ENCODE measurements at places on chromosomes 11 and 22. TPM values are rescaled to one million over a fixed set of nuclear protein-coding genes. Genes with fewer than 3 reads are reported as not detected.

IFITM10 gene
- total RNA-seq: 1.4 TPM

ISX gene
- 131 TPM for total RNA-seq

GGTLC3 gene
- total RNA-seq: not detected

DNA sequence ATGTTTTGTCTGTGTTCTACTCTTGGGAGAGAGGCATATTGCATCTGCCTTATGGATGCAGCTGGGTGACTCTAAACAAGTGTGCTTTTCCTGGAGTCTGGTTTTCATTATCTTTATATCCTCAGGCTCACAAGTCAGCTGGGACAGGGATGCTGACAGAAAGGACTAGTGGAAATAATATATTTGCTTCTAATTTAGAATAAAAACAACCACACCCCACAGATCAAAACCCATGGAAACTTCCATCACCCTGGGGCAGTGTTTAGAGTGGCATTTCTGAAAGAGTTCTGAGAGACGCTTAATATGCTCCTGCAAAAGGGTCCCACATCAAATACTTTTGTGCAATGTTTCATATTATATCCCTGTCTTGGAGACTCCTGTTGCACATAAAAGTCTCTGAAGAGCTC is 20.8 kb downstream of the KCNE3 start:
- peaks cover 16% of the 10 kb centered on the region for H3K4me1 ChIP-seq
- no peaks in the 10 kb centered on the region for H3K27me3 ChIP-seq
- DNase-seq: no peak
- H3K36me3 ChIP-seq: no peaks in the 10 kb centered on the region

GRCh38 chr11:65856689-65857499 is 1.1 kb downstream of the CFL1 start:
- no peaks in the 10 kb centered on the region for H3K27me3 ChIP-seq
- peak; percentile 90 for DNase-seq
- peaks cover 19% of the 10 kb centered on the region for H3K36me3 ChIP-seq
- H3K4me1 ChIP-seq: peaks cover 41% of the 10 kb centered on the region

DNA sequence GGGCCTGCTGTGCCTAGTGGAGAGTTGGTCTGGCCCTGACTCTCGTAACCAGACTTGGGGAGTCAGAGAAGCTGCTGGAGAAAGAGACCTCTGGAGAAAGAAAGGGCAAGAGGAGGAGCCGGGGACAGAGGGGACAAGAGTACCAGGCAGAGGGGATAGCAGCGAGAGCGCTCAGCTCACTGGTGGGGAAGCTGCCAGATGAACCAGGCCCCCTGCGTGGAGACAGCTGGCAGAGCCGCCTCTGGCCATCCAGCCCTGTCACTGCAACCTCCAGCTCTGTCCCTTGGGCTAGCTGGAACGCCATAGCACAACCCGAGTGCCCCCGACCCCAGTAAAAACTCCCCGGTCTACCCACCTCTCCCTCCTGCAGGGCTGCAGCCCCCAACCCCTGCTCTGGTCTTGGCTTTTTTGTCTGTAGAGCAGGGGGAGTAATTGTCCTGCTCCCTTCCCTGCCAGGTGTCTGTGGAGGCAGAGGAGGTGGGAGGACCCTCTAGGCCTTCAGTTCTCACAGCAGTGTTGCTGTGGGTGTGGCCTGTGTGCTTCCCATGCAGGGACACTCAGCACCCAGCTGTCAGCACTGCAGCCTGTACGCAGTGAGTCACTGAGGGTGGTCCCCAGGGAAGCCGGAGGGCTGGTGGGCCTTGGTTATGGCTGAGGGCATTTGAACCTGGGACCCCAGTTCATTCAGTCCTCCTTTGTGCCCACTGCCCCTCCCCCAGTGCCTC is 4.8 kb upstream of the SUN2 start:
- peaks cover 13% of the 10 kb centered on the region for H3K4me1 ChIP-seq
- H3K4me3 ChIP-seq: no peak overlapping the region
- no peak overlapping the region for H3K27ac ChIP-seq
- H3K36me3 ChIP-seq: no peaks in the 10 kb centered on the region
- no peaks in the 10 kb centered on the region for H3K27me3 ChIP-seq

DNA sequence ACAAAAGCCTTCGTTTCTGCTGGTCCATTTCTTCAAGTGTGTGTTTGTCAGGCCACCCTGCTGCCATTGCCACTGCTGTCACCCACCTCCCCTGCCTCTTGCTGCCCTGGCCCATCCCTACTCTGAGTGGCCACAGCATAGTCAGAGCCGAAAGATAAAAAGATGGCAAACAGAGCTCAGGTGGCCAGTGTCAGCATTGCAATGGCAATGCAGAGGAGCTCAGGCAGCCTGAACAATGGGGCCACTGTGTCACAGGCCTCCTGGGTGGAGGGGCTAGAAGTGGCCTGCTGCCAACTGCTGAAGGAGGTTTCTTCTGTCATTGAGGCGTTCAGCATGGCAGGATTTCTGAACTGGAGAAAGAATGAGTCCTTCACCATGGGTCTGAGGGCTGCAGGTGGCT is 137.1 kb downstream of the CSNK2A3 start:
- H3K27ac ChIP-seq: no peak overlapping the region
- no peaks in the 10 kb centered on the region for H3K36me3 ChIP-seq
- no peak overlapping the region for H3K4me3 ChIP-seq
- peaks cover 5% of the 10 kb centered on the region for H3K4me1 ChIP-seq
- H3K27me3 ChIP-seq: no peaks in the 10 kb centered on the region

DNA sequence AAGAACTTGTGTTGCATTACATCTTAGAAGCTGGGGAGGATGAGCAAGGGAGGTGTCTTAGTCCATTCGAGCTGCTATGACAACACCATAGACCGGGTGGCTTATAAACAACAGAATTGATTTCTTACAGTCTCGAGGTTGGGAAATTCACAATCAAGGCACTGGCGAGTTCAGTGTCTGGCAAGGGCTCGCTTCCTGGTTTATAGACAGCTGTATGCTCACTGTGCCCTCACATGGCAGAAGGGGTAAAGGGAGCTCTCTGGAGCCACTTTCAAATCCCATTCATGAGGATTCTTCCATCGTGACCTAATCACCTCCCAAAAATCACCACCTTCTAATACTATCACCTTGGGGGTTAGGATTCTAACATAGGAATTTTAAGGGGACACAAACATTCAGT is 150.0 kb upstream of the NECTIN1 start:
- no peak overlapping the region for H3K27ac ChIP-seq
- H3K4me3 ChIP-seq: no peak overlapping the region
- no peak for DNase-seq
- no peaks in the 10 kb centered on the region for H3K4me1 ChIP-seq

- no peak overlapping the region for H3K27ac ChIP-seq
- no peak overlapping the region for H3K4me3 ChIP-seq
- H3K36me3 ChIP-seq: no peaks in the 10 kb centered on the region
- no peaks in the 10 kb centered on the region for H3K4me1 ChIP-seq
Measured at GRCh38 chr11:109798521-109798920, 294.7 kb upstream of the ZC3H12C start.

GRCh38 chr11:108758458-108758857 is 93.6 kb downstream of the DDX10 start:
- no peaks in the 10 kb centered on the region for H3K27me3 ChIP-seq
- H3K4me1 ChIP-seq: no peaks in the 10 kb centered on the region
- no peak overlapping the region for H3K27ac ChIP-seq
- no peak overlapping the region for H3K4me3 ChIP-seq
- DNase-seq: no peak

DNA sequence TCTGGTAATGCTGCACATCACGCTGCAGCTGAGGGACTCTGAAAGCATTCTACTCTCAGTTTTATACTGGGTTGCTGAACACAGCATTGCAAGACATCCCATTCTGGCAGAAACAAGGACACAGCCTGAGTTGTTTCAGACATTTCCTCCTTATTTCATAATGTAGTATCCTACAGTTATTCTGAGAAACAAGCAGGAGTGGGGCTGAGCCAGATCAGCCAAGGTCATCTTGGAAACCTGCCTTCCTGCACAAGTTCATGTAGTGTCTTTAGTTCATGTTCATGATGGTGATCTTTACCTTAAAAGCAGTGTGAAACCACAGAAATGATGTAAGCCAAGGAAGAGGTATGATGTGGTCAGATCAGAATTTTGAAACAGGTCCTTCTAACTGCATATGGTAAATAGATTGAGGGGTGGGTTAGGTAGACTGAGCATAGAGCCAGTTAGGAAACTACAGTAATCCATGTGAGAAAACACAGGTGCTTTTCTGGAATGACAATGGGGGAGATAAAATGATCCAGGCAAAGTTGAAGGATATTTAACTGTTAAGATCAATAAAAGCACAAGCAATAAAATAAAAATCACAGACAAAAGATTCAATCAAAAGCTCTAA is 1686.8 kb downstream of the LRRC4C start:
- no peaks in the 10 kb centered on the region for H3K4me1 ChIP-seq
- H3K36me3 ChIP-seq: no peaks in the 10 kb centered on the region
- no peaks in the 10 kb centered on the region for H3K27me3 ChIP-seq

DNA sequence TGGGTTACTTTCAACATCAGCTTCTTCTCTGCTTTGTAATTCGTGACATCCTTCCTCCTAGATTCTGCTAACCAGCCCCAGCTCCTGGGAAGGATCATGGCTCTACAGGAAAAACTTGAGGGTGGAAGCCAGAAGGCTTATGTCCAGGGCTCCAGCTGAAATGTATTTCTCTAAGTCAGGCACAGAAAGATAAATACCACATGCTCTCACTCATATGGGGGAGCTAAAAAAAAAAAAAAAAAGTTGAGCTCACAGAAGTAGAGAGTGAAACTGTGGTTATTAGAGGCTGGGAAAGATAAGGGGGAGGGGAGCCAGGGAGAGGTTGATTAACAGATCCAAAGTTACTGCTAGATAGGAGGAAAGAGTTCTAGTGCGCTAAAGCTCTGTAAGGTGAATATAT is 74.9 kb downstream of the DSCAML1 start:
- H3K4me1 ChIP-seq: no peaks in the 10 kb centered on the region
- no peak overlapping the region for H3K27ac ChIP-seq
- DNase-seq: no peak
- H3K27me3 ChIP-seq: no peaks in the 10 kb centered on the region
- no peaks in the 10 kb centered on the region for H3K36me3 ChIP-seq

- H3K27me3 ChIP-seq: peaks cover 41% of the 10 kb centered on the region
- peaks cover 38% of the 10 kb centered on the region for H3K4me1 ChIP-seq
- DNase-seq: no peak
- no peaks in the 10 kb centered on the region for H3K36me3 ChIP-seq
- H3K27ac ChIP-seq: no peak overlapping the region
Measured at GRCh38 chr11:119342023-119342300, 1.3 kb upstream of the C1QTNF5 start.

DNA sequence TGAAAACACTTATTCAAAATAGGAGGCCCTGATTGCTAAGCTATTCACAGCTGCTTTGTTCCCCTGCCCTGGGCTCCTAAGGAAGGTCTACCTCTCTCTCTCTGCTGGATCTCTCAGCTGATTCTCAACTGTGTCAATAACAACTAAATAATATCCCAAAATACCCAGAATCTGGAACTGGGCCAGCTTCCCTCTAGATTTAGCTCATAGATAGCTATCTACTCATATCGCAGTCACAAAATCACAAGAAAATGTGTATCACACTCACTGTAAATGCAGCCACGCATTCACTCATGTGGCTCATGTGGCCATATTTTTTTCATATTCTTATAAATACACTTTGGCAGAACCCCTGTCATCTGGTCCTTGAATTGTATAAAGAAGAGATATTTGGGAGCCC is 555.1 kb downstream of the OPCML start:
- no peak overlapping the region for H3K27ac ChIP-seq
- no peaks in the 10 kb centered on the region for H3K4me1 ChIP-seq
- H3K36me3 ChIP-seq: no peaks in the 10 kb centered on the region
- no peaks in the 10 kb centered on the region for H3K27me3 ChIP-seq
- no peak overlapping the region for H3K4me3 ChIP-seq

- H3K4me1 ChIP-seq: no peaks in the 10 kb centered on the region
- H3K27me3 ChIP-seq: peaks cover 16% of the 10 kb centered on the region
- H3K4me3 ChIP-seq: no peak overlapping the region
- no peaks in the 10 kb centered on the region for H3K36me3 ChIP-seq
- H3K27ac ChIP-seq: no peak overlapping the region
Measured at GRCh38 chr22:19645391-19645790, 68.9 kb upstream of the SEPTIN5 start.

DNA sequence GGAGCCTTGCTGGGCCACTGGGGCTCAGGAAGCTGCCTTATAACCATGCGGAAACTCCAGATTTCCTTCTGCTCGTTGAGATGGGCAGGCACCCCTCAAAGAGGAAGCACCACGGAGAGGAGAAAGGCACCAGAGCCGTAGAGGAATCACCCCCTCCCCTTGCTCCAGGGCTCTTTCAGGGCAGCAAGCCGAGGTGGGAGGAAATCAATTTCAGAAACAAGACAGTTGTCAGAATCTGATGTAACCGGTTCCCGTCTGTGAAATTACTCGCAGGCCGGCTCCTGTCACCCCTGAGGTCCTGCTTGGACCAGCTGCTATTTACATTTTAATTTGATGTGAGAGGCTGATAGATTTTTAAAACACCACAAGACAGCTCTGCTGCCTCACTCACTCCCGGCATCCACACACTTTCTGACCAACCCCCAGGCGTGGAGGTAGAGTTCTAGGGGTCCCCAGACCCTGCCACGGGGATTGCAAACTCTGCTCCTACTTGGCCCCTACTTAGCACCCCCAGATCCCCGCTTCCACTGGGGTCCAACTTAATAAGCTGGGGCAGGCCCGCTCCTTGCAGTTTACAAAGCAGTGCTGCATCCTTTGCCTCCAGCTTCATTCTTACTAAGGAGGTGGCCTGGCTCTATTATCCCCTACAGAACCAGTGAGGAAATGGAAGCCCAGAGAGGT is 162.5 kb downstream of the CEP164 start:
- no peak for DNase-seq
- H3K27me3 ChIP-seq: peaks cover 9% of the 10 kb centered on the region
- H3K4me3 ChIP-seq: no peak overlapping the region
- no peaks in the 10 kb centered on the region for H3K4me1 ChIP-seq
- H3K27ac ChIP-seq: no peak overlapping the region

- H3K27ac ChIP-seq: no peak overlapping the region
- H3K36me3 ChIP-seq: peaks cover 3% of the 10 kb centered on the region
- no peak overlapping the region for H3K4me3 ChIP-seq
- H3K4me1 ChIP-seq: peaks cover 9% of the 10 kb centered on the region
- DNase-seq: no peak
- no peaks in the 10 kb centered on the region for H3K27me3 ChIP-seq
Measured at GRCh38 chr11:12184699-12185098, 74.3 kb downstream of the MICAL2 start.

DNA sequence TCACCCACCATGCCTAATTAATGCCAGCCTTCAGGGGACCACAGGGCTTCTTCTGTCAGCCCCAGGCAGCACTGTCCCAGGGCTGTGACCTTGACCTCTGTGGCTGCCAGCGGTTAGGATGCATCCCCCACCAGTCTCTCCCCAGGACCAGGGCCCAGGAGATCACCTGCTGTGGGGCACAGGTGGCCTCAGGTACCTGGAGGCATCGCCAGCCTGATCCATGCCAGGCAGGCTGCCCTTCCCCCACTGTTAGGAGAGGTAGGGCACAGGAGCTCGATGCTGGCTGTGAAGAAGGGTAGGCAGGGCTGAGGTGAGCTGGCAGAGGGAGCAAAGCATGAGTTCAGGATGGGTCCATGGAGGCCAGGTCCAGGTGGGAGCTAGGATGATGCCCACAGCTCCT is 16.7 kb upstream of the MDK start:
- DNase-seq: no peak
- no peaks in the 10 kb centered on the region for H3K36me3 ChIP-seq
- H3K27ac ChIP-seq: no peak overlapping the region
- H3K4me1 ChIP-seq: peaks cover 37% of the 10 kb centered on the region

- no peak overlapping the region for H3K27ac ChIP-seq
- no peaks in the 10 kb centered on the region for H3K36me3 ChIP-seq
- no peaks in the 10 kb centered on the region for H3K27me3 ChIP-seq
- no peak overlapping the region for H3K4me3 ChIP-seq
Measured at GRCh38 chr11:34552270-34552669, 38.7 kb upstream of the ELF5 start.
